ENCODE measurements at places on chromosomes 2 and 18. TPM values are rescaled to one million over a fixed set of nuclear protein-coding genes. Genes with fewer than 3 reads are reported as not detected.

- no peak for DNase-seq
Observed at GRCh38 chr2:134406736-134407135, 152.9 kb downstream of the MGAT5 start.

DNA sequence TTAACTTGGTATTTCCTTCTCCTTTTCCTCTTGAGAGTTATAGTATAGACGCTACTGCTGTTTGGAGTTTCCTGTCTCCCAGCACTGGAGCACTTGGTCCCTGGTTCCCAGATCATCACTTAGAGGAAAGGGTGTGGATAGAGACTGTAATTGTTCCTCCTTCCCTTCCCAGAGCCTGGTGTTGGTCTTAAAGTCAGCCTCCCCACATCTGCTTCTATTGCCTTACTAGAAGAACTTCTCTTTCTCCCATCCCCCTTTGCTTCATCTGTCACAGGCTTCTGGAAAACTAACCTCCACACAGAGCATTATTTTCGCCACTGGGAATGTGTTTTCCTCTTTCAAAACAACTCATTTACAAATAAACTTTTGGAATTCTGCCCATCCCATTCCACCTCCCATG is 131.0 kb downstream of the CCDC85A start:
- DNase-seq = peak; percentile 74

GRCh38 chr18:10365901-10366300 is 88.5 kb upstream of the APCDD1 start:
- peak; percentile 59 for DNase-seq

DNA sequence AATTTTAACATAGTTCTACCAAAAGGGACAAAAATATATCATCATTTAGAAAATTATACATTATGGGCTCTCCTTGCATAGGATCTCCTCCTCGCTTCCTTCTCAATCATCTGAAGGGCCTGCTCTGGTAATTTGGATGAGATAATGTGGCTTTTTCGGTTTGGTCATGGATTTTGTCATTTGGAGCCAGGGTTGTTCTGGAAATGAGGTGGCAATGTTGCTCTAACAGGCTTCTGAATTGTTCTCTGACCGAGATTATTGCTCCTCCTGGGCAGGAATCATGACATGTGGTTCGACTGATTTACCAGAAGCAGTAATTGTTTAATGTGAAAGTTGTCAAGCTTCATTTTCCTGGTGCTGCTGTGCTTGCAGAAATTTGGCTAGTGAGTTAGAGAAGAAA is 194.7 kb upstream of the ERBB4 start:
- no peak for DNase-seq

GRCh38 chr2:219495531-219496122 is 3.1 kb upstream of the GMPPA start:
- DNase-seq = no peak

GRCh38 chr2:29526587-29527586 is 394.5 kb downstream of the ALK start:
- DNase-seq = no peak

GRCh38 chr2:130836501-130837174 is at the start of gene ARHGEF4:
ARHGEF4 (plus strand) TSS chr2:130836914; CDS start chr2:130836954, 40 bp downstream.
- DNase-seq = no peak

GRCh38 chr2:101231240-101231639 is 21.4 kb upstream of the CNOT11 start:
- no peak for DNase-seq

RAB6D gene
- polyA plus RNA-seq = 1.2 TPM

C2orf66 gene
- 0.14 TPM for polyA plus RNA-seq

SUPT7L gene
- polyA plus RNA-seq = 31.7 TPM

GPR45 gene
- polyA plus RNA-seq = not detected

- DNase-seq = no peak
Observed at GRCh38 chr18:32771871-32772580, 797 bp downstream of the KLHL14 start.

TRPM8 gene
- 0.25 TPM for polyA plus RNA-seq

IL1B gene
- polyA plus RNA-seq = 0.14 TPM

- no peak for DNase-seq
Observed at GRCh38 chr18:21997207-21998143, 171.9 kb upstream of the GATA6 start.

DNA sequence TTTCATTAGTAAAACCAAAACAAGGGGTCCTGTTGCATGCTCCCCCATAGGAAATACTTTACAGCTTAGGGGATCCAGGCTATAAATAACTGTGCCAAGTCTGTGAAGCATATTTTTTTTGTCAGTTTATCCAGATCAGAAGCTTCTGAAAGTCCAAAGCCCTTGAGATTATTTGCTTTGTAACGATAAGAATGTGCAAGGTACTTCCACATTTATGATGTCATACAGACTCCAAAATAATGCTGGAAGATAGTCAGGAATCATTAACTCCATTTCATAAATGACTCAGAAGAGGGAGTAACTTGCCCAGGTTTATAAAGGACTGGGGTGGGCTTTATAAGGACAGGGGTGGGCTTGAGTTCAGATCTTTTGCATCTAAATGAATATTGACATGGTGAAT is 29.3 kb downstream of the RDH14 start:
- DNase-seq = no peak

DNA sequence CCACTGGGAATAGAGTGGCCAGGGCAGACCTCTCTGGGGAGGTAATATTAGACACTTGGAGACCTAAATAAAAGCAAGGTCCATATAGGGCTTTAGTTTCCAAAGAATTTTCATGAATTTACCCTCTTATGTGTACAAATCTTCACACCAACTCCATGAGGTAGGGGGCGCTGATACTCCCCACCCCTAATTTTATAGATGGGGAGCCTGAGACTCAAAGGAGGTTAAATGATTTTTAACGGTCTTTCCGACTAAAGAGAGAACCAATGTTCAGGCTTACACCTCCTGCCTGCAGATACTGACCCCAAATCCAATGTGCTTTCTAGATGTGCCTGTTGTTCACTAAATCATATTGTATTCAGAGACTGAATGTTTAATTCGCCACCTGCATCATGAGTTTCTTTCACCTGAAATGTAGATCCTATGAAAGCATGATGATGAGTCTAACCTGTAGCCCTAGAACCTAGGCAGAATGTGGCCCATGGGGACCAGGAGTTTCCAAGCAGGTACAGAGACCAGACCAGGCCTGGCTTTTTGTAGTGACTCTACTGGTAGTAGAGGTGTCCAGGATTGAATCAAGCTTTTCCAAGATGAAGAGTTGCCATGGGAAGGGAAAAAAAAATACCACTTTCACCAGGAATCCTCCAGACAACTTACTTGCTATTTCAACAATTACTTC is 16.8 kb upstream of the PAX3 start:
- DNase-seq = no peak

GRCh38 chr2:95040426-95040825 is 14.9 kb downstream of the MAL start:
- no peak for DNase-seq

GRCh38 chr2:132538331-132538855 is 121.8 kb downstream of the GPR39 start:
- DNase-seq = no peak

- DNase-seq = no peak
Observed at GRCh38 chr2:205714058-205714776, 31.9 kb downstream of the NRP2 start.

GRCh38 chr2:31334311-31335026 is 80.1 kb downstream of the XDH start:
- no peak for DNase-seq

MYO5B gene
- polyA plus RNA-seq = 1.6 TPM
